ENCODE measurements at places on chromosomes 2 and 18.

DNA sequence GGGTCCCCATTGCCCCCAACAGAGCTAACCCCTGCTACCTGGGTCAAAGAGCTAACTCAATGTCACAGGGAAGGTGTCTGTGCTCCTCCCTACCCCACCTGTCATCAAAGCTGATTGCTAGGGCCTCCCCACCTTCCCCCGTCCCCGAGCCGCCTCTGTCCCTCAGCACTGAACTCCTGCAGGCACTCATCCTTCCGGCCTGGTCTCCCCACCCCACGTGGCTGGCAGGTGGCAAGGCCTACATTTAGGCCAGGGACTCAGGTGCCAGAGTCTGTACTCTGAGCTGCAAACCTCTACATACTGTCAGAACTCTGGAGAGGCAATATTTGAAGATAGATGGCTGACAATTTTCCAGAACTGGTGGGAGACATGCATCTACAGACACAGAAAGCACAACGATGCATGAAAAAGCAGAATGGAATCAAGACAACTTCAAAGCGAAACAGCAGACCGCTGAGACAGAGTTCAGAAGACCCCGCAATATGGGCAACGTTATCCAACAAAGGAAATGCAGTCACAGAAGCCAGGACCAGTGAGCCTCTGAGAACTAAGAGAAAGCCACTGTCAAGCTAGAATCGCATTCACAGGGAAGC lies 195.8 kb downstream of the HDAC4 start:
- no peak for DNase-seq

- DNase-seq = no peak
Observed at GRCh38 chr18:61855449-61856378, 37.1 kb downstream of the RNF152 start.

DNA sequence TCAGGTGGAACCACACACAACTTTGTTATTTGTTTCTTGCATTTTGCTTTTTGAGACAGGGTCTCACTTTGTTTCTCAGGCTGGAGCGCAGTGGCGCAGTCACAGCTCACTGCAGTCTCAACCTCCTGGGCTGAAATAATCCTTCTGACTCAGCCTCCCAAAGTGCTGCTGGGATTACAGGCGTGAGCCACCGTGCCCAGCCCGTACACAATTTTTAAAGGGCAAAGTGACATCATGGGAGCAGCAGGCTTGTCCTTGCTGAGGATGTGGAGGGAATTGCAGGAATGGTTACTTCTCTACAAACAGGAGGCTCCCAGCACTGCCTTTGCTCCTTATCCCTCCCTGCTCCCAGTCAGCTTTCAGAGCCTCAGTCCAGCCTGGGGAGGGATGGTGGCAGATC lies 355.9 kb upstream of the KLHL29 start:
- no peak for DNase-seq

DNA sequence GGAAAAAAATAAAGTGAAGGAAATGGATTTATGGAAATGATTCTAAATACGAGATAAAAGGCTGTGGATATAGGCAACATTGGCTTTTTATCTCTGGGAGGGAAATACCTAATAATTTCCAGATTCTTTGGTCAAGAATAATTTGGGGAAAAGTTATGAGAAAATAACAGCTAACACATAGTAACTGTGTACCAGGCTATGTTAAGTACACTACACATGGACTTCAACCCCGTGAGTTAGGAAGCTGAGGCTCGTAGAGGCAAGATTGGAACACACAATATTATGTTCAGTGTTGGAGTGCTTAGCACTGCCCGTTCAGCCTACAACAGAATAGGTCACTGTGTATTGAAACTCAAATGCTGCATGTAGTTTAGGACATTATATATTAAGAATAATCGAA lies 34.3 kb upstream of the GPD2 start:
- DNase-seq = no peak

DNA sequence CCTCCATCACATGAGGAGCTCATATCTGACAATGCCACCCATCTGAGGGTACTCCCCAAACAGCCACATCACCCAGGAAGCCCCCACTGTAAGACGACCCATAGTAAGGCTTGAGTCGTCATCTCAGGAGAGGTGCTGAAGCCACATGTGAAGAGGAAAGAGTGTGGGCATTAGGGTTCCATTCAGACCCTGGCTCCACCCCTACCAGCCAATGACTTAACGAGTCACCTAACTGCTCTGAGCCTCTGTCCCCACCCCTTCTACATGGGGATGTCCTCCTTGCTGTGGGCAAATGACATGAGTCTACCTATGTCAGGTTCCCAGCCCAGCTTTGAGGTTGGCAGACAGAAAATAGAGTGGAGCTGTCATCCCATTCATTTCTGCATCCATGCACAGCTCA lies 46.3 kb downstream of the C1QL2 start:
- DNase-seq = no peak

DNA sequence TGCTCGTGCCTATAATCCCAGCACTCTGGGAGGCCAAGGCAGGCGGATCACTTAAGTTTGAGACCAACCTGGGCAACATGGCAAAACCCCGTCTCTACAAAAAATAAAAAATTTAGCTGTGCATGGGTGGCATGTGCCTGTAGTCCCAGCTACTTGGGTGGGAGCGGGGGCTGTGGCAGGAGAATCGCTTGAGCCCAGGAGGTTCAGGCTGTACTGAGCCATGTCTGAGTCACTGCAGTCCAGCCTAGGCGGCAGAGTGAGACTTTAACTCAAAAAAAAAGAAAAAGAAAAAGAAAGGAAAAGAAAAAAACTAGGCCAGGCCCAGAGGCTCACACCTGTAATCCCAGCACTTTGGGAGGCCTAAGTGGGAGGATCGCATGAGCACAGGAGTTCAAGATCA lies 30.8 kb downstream of the TWSG1 start:
- no peak for DNase-seq

DNA sequence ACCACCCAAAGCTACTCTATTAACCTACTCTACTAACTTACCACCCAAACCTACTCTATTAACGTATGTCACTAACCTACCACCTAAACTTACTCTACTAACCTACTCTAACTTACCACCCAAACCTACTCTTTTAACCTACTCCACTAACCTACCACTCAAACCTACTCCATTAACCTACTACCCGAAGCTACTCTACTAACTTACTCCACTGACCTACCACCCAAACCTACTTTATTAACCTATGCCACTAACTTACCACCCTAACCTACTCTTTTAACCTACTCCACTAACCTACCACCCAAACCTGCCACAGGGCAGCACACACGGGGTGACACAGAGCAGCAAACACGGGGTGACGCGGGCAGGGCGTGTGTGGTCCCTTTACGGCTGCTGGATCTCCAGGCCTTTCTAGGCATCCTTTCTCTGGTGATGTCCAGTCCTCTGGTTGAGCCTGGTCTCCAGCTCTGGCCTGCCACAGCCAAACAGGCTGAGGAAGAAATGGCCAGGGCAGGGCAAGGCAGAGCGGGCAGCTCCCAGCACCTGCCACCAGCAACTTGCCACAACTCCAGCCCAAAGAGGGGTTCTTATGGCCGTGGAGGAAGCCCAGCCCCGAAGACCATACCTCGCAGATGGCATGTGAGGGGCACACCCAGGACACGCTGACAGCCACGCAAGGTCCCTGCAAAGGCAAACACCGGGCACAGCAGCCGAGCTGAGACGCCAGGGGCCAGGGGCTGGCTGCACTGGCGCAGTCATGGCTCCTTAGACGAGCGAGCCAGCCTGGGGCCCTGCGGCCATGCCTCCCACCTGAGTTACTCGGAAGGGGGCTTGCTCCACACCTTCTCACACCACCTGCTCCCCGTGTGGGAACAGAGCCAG lies 25.7 kb downstream of the PXDN start:
- no peak for DNase-seq

Data from stimulated activated CD4-positive, alpha-beta T cell treated with anti-CD3 and anti-CD28 coated beads, Interleukin-1b, Interleukin-23, amount 100 ng/mL, for 48 hours (primary cell).